ENCODE measurements at places on chromosomes 3 and 15. TPM values are rescaled to one million over a fixed set of nuclear protein-coding genes. Genes with fewer than 3 reads are reported as not detected.
A peak's percentile ranks its signal among the peaks of the same experiment; 100 is the strongest.

- H3K4me1 ChIP-seq: no peaks in the 10 kb centered on the region
- H3K36me3 ChIP-seq: no peaks in the 10 kb centered on the region
- no peak overlapping the region for H3K4me3 ChIP-seq
- H3K27ac ChIP-seq: no peak overlapping the region
- DNase-seq: no peak
- no peaks in the 10 kb centered on the region for H3K27me3 ChIP-seq
These were observed 1005.9 kb downstream of the ZPLD1 start for GRCh38 chr3:103440539-103441203.

- H3K4me1 ChIP-seq: no peaks in the 10 kb centered on the region
- H3K4me3 ChIP-seq: no peak overlapping the region
- H3K27me3 ChIP-seq: no peaks in the 10 kb centered on the region
- no peak overlapping the region for H3K27ac ChIP-seq
These were observed 334.8 kb downstream of the OCA2 start for GRCh38 chr15:27764339-27764738.

DNA sequence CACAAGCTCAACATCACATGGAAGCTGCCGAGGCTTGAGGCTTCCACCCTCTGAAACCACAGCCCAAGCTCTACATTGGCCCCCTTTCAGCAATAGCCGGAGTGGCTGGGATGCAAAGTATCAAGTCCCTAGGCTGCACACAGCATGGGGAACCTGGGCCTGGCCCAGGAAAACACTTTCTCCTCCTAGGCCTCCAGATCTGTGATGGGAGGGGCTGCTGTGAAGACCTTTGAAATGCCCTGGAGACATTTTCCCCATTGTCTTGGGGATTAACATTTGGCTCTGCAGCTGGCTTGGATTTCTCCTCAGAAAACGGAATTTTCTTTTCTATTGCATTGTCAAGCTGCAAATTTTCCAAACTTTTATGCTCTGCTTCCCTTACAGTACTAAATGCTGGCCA, 18.2 kb downstream of the HRG start:
- no peaks in the 10 kb centered on the region for H3K36me3 ChIP-seq
- H3K27me3 ChIP-seq: peaks cover 10% of the 10 kb centered on the region
- no peak overlapping the region for H3K4me3 ChIP-seq
- no peaks in the 10 kb centered on the region for H3K4me1 ChIP-seq
- no peak for DNase-seq
- no peak overlapping the region for H3K27ac ChIP-seq

DNA sequence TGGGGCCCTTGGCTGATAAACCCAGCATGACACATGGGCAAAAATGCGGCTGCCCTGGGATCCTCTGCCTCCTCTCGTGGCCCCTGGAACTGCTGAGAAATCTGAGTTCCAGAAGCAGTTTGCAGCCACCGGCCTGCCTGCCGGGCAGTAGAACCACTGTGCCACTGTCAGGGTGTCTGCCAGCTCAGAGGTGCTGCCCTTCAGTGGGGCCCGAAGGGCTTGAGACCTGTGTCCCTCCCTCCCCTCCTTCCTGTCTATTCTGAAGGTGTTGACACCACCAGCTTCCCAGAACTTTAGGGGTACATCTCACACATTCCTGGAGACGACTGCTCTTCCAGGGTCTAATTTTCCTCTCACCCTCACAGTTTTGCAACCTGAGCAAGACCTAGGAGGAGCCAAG, 88.2 kb upstream of the POMGNT2 start:
- no peak overlapping the region for H3K4me3 ChIP-seq
- no peaks in the 10 kb centered on the region for H3K27me3 ChIP-seq
- H3K4me1 ChIP-seq: peaks cover 70% of the 10 kb centered on the region
- H3K27ac ChIP-seq: peak overlapping the region; percentile 83
- H3K36me3 ChIP-seq: no peaks in the 10 kb centered on the region
- DNase-seq: no peak

DNA sequence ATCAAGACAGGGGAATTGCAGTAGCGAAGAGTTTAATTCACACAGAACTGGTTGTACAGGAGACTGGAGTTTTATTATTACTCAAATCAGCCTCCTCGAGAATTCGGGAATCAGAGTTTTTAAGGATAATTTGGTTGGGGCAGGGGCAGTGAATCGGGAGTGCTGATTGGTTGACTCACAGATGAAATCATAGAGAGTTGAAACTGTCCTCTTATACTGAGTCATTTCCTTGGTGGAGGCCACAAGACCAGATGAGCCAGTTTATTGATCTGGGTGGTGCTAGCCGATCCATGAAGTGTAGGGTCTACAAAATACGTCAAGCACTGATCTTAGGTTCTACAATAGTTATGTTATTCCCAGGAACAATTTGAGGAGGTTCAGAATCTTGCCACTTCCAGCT, 5.3 kb upstream of the ZNF770 start:
- no peak overlapping the region for H3K4me3 ChIP-seq
- H3K27ac ChIP-seq: no peak overlapping the region
- H3K4me1 ChIP-seq: no peaks in the 10 kb centered on the region

DNA sequence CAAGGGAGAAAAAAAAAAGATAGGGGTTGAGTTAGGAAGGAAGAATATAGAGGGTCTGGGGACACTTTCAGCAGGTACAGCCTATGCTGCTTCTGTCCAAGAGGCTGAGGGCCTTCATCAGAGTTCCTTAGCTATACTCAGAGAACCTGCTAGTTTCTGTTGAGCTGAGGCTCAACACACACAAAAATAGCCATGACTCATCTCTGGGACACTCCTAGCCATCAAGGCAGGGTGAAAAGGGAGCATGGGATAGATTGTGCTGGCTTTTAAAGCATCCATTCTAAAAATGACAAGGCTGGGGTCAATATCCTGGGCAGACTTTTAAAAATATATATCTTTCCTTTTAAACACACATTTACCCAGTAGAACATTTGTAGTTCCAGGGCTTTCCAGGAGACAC, 2.8 kb upstream of the RTP2 start:
- H3K4me1 ChIP-seq: no peaks in the 10 kb centered on the region
- DNase-seq: no peak
- peaks cover 1% of the 10 kb centered on the region for H3K27me3 ChIP-seq
- no peak overlapping the region for H3K27ac ChIP-seq
- no peak overlapping the region for H3K4me3 ChIP-seq

MESP2 gene
- total RNA-seq: not detected

POPDC2 gene
- total RNA-seq: 3.6 TPM

ZCWPW2 gene
- 0.79 TPM for total RNA-seq

IL20RB gene
- total RNA-seq: 3.8 TPM

SPCS1 gene
- total RNA-seq: 81.3 TPM

EDEM1 gene
- total RNA-seq: 112 TPM

KIF15 gene
- 0.43 TPM for total RNA-seq
